ENCODE measurements at places on chromosomes 6 and 20.

GRCh38 chr6:36698871-36699271, 1.2 kb downstream of the RAB44 start:
- no peak for DNase-seq

- peak; percentile 12 for DNase-seq
Measured at GRCh38 chr20:24838546-24839535, 110.2 kb upstream of the CST7 start.

GRCh38 chr6:16190214-16190613, 48.2 kb upstream of the GMPR start:
- no peak for DNase-seq

GRCh38 chr6:30780642-30780920, 36.2 kb upstream of the IER3 start:
- DNase-seq = no peak

GRCh38 chr20:25064561-25065071, 6.7 kb upstream of the ACSS1 start:
- DNase-seq = no peak

GRCh38 chr20:2780948-2781347, 19.5 kb downstream of the CPXM1 start:
- no peak for DNase-seq

DNA sequence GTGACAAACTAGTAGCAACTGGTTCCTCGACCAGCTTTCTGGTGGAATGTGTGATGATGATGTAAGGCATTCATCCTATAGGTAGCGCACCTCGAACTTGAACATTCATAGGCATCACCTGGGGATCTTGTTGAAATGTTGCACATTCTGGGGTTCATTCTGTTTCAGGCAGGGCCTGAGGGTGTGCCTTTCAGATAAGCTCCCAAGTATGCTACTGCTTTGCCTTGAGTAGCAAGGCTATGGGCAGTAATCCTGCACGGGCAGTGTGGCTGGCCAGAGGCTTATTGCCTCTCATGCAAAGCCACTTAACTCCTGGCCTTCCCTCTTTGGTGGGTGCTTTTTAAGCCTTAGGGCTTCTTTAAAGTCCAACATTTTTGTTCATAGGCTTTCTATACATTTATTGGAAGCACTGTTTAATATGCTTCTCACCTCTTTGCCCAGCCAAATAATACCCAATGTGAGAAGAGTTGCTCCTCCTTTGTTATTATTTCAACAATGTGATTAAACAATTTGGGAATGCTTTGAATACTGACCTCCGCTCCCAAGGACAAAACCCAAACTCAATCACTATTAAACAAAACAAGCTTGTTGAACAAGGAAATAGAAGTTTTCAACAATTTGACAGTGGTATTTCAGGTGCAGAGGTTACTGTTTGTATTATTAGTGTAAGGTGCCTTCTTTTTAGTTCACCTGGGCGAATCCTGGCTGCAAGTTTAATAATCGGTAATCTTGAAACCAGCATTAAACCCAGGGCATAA, 57.5 kb downstream of the JARID2 start:
- no peak for DNase-seq

DNA sequence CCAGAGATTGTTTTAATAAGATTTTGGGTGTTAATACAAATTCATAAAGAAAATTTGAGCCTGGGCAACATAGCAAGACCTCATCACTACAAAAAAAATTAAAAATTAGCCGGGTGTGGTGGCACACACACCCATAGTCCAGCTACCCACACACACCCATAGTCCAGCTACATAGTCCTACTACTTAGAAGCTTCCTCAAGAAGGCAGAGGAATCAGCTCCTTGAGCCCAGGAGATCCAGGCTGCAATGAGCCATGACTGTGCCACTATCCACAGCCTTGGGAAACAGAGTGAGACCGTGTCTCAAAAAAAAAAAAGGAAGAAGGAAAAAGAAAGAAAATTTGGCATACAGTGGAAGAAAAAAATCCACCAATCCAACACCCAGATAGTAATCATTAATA, 16.8 kb downstream of the SEC63 start:
- no peak for DNase-seq
